ENCODE measurements at places on chromosomes 2 and 18.

- no peak for DNase-seq
These were observed 308.4 kb upstream of the RAB12 start for GRCh38 chr18:8300751-8301410.

GRCh38 chr2:46812361-46813019, 103.1 kb downstream of the MCFD2 start:
- DNase-seq = no peak

GRCh38 chr2:15800495-15801329, 139.6 kb upstream of the MYCN start:
- no peak for DNase-seq

GRCh38 chr2:29015701-29016470, 34.8 kb downstream of the TOGARAM2 start:
- no peak for DNase-seq

- no peak for DNase-seq
These were observed 120.4 kb downstream of the PKP4 start for GRCh38 chr2:158577141-158577540.

- DNase-seq = no peak
These were observed 1.2 kb downstream of the SAP130 start for GRCh38 chr2:128026448-128027277.

- no peak for DNase-seq
These were observed 249.4 kb upstream of the SLC14A2 start for GRCh38 chr18:45365835-45366234.

DNA sequence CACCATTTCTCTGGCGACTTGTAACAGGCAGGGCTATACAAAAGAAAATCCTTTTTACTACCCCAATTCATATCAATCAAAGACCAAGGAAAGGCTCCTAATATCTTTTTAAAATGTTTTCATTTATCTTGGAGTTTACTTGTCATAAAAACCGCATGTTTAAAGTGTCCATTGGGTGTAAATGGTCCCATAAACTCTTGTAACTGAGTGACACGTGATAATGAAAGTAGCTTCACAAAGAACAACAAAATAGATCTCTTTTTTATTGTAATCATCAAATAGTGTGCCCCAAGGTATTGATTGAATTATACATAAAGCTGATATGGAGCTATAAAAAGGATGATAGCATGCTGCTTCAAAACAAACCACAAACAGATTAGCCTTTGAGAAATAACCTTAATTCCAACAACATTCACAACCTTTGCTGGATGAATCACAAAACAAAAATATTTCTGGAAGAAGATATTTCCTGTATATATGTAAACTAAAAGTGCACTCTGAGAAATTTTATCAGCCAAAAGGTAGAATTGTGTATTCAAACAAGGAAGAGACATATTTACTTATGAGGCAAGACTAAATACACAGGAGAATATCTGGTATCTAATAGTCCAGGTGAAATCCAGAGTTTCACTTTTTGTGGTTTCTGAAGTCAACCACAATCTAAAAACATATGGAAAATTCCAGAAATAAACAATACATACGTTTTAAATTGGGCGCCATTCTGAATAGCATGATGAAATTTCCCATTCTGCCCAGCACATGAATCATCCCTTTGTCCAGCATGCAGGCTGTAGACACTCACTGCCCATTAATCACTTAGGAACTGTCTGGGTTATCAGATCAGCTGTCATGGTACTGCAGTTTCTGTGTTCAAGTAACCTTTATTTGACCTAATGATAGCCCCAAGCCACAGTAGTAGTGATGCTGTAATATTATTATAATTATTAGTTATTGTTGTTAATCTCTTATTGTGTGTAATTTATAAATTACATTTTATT, 237.5 kb downstream of the PIK3C3 start:
- DNase-seq = no peak

DNA sequence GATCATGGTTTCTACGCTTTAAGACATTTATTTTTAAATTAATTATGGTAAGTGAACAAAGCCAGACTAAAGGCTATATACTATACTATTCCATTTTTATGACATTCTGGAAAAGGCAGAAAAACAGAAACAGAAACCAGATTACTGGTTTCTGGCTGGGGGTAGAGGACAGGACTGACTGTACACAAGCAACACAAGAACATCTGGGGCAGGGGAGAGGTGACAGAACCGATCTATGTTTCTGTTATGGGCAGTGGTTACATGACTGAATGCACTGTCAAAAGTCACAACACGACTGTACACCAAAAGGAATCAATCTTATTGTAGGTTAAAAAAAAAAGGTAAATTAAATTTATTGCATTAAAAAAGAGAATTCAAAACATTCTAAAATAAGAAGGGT, 64.7 kb downstream of the PTPN2 start:
- DNase-seq = no peak

GRCh38 chr18:76957384-76958355, 135.3 kb downstream of the ZNF236 start:
- no peak for DNase-seq

DNA sequence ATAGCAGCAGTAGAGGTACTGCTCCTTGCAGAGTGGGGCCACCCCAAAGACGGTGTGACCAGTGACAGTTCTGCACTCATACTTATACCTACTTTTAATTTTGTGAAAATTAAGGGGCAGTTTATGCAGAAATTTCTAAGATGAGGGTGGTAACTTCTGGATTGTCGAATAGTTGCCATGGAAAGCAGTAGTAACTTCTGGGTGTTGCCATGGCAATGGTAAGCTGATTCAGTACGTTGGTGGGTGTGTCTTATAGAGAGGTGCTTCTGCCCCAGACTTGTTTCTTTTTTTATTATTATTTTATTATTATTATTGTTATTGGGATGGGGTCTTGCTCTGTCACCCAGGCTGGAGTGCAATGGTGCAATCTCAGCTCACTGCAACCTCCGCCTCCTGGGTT, 82.8 kb upstream of the L3MBTL4 start:
- DNase-seq = no peak

- DNase-seq = no peak
These were observed 284.7 kb upstream of the HDAC4 start for GRCh38 chr2:239685556-239685955.

DNA sequence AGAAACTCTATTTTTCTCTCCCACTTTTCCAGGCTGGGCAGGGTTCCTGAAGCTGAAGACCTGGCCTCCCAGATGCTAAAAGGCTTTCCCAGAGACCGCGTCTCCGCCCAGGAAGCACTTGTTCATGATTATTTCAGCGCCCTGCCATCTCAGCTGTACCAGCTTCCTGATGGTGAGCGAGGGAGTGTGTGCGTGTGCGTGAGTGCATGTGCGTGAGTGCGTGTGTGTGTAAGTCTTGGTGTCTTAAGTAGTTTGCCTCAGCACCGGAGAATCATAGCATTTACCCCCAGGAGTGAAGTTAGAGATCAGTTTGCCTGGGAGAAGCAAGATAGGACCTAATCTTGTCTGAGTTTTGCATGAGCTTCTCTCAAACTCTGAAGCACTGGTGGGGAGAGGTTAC, 73.7 kb downstream of the CDK15 start:
- DNase-seq = no peak

DNA sequence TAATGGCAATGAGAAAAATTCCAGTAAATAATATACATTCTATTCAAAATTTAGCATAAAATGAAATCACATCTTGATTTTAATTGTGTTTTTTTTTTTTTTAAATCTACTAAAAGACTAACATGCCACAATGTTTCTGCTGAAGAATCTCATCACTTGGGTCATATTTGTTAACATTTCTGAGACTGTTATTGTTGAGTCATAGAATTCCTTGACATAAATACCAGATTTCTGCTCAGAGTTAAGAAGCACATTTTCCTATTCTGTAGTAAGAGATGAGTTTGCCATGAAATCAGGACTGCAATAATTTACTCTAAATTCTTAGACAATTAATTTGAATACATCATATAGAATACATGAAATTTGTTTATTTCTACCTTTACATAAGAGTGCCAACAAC, 154.9 kb upstream of the KYNU start:
- DNase-seq = no peak

DNA sequence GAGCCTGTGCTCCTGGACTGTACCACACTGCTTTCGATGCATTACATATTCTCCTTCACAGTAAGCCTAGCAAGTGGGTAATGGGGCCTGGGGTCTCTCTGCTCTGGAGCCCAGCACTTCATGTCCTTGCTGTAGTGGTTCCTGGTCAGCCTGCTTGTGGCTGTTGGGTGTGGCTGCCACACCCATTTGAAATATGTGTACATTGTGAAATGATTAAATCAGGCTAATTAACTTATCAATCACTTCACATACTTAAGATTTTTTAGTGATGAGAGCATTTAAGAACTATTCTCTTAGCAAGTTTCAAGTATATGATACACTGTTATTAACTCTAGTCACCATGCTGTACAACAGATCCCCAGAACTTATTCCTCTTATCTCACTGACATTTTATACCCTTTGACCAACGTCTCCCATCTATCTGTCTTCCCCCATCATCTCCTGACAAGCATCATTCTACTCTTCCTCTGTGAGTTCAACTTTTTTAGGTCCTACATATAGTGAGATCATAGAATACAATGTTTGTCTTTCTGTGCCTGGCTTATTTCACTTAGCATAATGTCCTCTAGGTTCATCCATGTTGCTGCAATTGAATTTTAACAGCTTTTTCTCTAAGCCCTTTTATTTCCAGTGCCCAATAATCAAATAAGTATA, 92.1 kb downstream of the LYPD6 start:
- DNase-seq = no peak

- peak; percentile 27 for DNase-seq
These were observed at the start of gene HOXD1 for GRCh38 chr2:176187899-176188773. Gene HOXD1, plus strand, starts transcription at chr2:176188668. Its CDS starts 134 bp downstream, at chr2:176188802.

- peak; percentile 56 for DNase-seq
These were observed 126.6 kb downstream of the SH3RF3 start for GRCh38 chr2:109255654-109256053.

DNA sequence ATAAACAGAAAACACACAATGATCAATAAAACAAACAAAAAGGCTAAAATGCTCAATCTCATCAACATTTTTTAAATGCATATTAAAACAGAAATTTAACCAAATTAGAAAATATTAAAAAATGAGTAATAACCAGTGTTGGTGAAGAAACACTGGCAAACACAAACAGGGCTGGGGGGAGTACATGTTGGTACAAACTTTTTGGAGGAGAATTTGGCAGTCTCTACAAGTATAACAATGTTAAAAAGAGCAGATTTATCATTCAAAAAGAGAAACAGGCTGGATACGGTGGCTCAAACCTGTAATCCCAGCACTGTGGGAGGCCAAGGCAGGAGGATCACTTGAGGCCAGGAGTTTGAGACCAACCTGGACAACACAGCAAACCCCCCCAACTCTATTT, 13.9 kb downstream of the MOB1A start:
- no peak for DNase-seq

DNA sequence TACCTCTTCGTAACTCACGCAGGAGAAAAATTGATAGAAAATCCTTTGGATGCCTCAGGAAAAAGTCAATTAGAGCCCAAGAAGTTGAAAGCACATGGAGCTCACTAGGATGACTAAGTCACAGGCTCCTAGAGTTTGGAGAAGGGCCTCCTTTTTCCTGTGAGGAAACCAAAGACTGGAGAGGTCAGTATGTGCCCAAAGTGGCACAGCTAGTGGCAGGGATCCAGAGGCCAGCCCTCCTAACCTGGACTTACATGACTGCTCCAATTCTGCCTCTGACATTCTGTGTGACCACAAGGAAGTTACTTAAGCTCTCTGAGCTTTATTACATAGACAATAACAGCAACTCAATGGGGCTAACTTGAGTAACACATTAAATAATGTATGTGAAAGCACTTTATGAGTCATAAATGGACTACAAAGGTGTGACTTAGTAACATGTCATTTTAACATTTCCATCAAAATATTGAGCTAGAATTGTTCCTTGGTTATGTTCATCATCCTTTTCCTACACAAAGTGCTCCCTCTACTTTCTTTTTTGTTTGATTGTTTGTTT, 91.6 kb downstream of the DHRS9 start:
- no peak for DNase-seq

DNA sequence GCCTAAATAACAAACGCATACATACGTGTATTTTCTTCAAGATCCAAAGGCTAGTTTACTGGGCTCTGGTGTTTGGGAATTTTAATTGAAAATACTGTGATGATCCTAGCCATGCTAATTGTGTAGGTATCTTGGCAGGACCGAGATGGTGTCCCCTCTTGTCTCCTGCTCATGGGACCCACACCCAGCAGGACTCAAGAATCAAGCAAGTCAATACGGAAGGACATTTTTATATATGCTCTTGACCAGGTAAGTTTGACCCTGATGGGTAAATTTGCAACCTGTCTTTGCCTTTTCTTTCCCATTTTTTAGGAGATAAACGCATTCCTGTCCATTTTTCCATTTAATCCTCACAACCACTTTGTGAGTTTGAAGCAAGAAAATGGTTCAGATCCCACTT, 111.8 kb upstream of the MYCN start:
- DNase-seq = no peak

- DNase-seq = no peak
These were observed 11.8 kb upstream of the FTCDNL1 start for GRCh38 chr2:199862788-199863187.

- no peak for DNase-seq
These were observed 45.1 kb upstream of the CD226 start for GRCh38 chr18:69992776-69993175.

DNA sequence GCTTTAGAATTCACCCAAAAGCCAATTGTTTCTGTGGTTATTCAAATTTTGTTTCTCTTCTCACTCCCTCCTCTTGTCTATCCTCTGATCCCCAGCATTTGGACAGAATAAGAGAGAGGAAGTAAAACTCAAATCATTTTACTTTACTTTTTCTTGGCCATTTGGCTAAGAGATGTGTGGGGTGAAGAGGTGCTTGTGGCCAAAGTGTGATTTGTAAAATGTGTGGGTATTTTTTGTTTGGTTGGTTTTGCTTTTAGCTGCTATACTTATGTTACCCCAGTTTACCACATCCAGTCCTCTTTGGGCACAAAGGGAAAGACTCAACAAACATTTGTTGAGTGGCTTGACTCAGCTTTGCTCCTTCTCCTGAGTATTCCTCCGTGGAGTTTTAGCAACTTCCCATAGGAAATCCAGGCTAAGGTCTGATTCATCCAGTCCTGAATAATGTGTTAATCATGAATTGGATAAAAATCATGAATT, 109.1 kb upstream of the CYP1B1 start:
- no peak for DNase-seq

- DNase-seq = no peak
These were observed 18.7 kb downstream of the SS18 start for GRCh38 chr18:26071725-26072124.

DNA sequence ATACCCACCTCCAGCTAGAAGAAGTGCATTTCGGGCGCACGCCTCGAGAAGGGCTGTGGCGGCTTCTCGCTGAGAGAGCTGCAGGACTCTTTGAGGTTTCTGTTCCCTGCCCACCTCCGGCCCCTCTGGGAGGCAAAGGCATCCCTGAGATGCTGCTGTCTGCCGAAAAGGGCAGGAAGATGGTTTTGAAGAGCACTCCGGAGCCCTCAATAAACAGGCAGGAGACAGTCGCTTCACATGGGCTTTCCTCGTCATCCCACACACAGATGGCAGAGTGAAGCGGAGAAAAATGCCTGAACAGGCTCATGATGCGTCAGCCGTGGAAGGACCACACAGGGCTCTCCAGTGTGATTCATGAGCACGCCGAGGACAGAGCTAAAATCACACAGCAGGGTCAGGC, 25.4 kb upstream of the GLI2 start:
- no peak for DNase-seq
